ENCODE measurements at places on chromosomes 7 and 10.

- no peak for DNase-seq
These were observed 315.9 kb upstream of the SEMA3A start for GRCh38 chr7:84510505-84510904.

GRCh38 chr7:121302214-121302745 is 26.5 kb upstream of the WNT16 start:
- DNase-seq: no peak

- DNase-seq: no peak
These were observed 768.5 kb downstream of the NXPH1 start for GRCh38 chr7:9201928-9202327.

DNA sequence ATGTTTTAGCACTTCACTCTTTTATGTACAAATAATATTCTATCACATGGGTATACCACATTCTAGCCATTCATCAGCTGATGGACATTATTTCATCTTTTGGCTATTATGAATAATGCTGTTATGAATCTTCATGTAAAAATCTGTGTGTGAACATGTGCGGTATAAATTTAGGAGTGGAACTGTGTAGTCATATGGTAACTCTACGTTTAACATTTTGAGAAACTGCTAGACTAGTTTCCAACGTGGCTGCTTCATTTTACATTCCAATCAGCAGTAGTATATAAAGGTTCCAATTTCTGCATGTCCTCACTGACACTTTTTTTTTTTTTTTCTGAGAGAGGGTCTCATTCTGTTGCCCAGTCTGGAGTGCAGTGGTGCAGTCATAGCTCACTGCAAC is 8.3 kb downstream of the RAMP3 start:
- DNase-seq: no peak

- no peak for DNase-seq
These were observed 262.4 kb downstream of the COBL start for GRCh38 chr7:51054231-51054630.

GRCh38 chr7:51666751-51667150 is 350.1 kb upstream of the COBL start:
- DNase-seq: no peak

GRCh38 chr10:48199580-48200377 is 74.7 kb downstream of the FRMPD2 start:
- DNase-seq: no peak

DNA sequence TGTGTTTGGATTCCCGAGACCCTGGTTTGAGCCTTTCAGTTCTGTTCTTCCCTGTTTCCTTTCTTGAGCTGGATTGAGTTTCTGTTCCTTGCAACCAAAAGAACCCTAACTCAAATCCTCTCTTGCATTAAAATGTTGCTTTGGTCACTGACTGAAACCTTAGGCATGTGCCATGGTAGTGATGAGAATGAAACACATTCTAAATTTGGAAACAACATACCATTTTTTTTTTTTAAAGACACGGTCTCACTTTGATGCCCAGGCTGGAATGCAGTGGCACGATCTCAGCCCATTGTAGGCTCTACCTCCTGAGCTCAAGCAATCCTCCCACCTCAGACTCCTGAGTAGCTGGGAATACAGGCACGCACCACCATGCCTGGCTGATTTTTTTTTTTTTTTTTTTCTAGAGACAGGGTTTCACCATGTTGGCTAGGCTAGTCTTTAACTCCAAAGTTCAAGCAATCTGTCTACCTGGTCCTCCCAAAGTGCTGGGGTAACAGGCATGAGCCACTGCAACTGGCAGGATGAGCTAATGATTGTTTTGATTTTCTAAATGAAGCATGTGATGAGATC is 8.4 kb downstream of the THAP5 start:
- DNase-seq: no peak

- no peak for DNase-seq
These were observed 532.5 kb downstream of the GRM8 start for GRCh38 chr7:126720232-126720631.

DNA sequence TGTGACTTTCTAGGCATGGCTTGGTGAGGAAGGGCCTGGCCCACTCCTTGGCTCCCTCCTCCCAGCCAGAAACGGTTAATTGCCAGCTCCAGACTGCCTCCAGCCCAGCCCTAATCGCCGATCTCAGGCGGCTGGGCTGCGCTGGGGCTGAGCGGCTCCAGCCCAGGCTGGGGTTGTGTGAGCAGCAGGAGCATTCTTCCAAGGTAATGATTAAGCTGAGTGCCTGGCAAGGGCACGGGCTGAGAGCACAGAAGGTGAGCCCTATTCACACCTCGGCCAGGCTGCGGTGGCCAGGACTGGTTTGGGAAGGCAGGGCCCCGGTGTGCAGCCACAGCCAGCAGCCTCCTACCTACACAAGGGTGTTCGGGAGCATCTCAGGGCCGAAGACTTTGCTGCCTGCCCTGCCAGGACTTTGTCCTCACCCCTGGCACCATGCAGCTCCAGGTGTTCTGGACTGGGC is at the start of gene TMEM72:
TSS of gene TMEM72 (plus strand) at position 257 of the 460 bp plus-strand sequence. CDS start at position 433, 176 bp downstream.
- no peak for DNase-seq

DNA sequence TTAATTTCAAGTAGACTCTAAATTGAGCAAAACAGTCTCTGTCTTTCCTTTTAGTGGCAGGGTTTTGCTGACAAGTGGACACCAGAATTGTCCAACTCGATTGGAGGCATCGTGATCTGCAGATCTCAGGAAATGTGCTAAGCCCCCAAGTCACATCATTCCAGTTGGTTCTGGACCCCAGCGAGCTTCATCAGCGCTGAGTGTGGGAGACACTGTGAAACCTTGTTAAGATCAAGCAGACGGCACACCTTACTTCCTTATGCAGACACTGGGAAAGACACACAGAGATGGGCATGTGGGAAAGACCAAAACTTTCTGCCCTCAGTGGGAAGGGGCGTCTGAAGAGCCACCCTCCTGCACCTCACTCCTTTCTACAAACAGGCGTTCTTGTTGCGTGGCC is 440.8 kb downstream of the GLRX3 start:
- no peak for DNase-seq

- DNase-seq: no peak
These were observed 259.5 kb downstream of the PLXDC2 start for GRCh38 chr10:20075713-20076112.

GRCh38 chr10:10503772-10504171 is 513.9 kb upstream of the CELF2 start:
- no peak for DNase-seq

- DNase-seq: no peak
These were observed 9.8 kb upstream of the FZD9 start for GRCh38 chr7:73423519-73424488.

DNA sequence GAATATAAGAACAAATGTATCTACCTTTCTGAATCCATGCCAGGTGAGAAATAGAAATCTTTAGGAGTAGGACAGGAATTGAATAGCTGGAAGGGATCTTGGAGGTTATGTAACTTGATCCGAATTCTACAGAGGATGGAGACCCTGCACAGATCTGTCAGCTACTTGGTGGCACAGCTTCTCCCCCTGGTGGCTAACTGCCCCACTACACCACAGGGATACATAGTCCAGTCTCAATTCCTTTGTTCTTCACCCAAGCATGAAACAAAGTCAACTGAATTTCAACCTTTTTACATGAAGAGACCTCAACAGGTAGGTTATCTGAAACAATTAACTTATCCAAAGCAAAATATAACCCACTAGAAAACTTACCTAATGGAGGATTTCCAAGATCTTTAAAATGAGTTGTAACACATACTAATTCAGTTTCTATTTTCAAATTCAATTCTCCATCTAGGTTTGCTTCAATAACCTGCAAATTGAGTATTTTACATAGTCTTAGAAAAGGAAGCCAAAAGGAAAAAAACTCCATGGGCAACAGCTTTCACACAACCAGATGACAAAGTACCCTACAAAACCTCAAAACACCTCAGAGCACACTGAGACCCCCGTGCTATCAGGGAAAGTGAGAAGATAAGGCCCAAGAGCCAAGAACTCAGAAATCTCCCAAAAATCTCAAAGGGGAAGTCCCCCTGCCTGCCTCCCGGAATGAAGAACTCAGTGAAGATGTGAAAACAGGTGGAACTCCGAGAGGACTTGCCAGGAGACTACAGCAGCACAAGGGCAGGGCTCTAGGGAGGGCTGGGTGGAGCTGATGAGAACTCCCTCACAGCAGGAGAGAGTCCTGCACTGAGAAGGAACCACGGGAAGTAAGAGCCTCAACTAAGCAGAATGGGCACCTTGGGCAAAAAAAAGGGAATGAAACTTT is 10.3 kb downstream of the HUS1 start:
- peak; percentile 70 for DNase-seq

DNA sequence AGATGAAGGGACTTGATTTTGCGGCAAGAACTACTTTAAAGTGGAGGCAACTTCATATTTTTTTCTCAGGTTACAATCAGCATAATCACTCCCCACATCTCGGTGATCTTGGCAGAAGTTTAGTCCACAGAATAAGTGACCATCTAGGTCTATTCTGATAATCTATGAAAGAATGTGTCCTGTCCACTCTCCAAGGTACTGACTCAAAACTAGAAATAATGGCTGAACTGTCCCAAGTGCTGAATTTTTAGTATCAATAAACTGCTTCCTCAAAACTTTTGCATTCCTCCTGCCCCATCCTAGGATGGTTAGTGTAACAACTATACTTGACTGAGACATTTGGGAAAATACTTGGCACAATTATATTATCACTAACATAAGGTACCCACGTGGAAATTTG is 10.9 kb upstream of the CHRM2 start:
- DNase-seq: no peak

GRCh38 chr7:2771274-2771731 is 72.8 kb downstream of the GNA12 start:
- DNase-seq: no peak

DNA sequence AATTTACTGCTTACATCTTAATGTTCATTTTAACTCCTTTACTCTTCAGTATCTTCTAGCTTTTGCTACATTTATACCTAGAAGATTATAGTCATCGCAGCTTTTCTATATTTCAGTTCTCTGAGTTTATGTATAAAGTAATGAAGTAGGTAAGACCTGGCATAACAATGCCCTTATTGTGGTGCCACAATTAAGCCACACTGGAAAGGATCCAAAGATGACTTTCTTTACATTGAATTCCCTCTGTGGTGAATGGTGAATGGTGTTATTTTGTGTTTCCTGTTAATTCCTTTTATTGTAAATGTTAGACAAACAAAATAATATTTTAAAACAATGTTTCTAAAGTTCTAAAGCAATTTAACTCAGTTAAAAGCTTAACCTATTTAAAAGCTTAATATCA is 36.2 kb downstream of the SEMA3D start:
- no peak for DNase-seq

DNA sequence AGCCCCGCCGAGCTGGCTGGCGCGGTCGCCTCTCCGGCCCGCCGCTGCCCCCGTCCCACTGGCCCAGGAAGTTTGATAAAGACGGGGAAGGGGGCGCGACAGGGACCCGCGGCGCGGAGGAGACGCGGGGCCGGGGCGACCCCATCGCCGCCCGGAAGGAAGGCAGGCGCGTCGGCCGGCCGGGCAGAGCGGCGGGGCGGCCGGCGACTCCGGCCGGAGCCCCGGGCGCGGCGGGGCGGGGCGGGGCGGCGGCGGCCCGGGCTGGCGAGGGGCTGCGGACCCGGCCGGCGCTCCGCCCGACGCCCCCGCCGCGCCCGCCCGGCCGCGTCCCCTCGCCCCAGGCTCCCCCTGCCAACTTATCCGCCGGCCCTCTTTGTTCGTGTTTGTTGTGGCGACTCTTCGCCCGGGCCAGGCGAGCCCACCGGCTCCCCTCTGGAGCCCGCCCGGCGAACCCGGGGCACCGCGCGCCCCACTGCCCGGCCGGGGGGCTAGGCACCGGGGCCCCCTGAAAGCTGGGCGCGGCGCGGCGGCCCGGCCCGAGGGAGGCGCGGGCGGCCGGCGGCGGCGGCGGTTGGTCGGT is 571 bp downstream of the KDM7A start:
- DNase-seq: no peak

DNA sequence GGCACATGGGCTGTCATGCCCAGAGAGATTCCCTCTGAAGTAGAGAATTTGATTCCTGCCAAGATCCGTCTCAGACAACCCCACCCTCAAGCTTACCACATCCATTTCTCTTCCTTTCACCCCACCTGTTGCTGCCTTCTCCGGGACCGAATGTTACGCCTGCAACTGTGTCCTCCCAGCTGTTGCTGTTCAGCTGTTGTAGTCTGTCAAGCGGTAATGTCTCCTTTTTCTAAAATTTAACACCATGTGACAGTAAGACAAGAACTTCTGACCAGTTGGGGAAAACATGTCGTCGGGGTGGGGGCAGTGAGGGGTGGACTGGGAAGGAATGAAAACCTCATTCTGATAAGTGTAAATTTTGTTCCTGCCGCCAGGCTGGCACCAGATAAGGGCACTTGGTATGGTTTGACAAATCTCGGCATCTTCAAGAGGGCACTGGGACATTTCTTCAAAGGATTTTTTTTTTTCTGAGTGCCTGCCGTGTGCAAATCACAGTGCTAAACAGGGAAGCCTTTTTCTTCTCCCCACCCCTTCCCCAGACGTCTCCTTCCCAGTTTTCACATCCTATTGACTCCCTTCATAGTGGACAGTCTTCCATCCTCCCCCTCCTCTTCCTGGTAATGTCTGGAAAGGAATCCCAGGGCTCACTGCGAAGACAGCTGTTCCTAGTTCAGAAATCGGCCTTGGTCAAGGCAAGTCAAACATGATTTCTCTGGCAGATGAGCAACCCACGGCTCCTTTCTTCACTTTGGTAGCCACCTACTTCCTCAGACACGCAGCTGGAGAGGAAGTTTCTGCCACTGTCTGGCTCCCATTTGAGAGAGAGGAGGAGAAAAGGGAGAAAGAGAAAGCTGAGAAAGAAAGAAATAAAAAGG is 5.0 kb upstream of the CELF2 start:
- no peak for DNase-seq

DNA sequence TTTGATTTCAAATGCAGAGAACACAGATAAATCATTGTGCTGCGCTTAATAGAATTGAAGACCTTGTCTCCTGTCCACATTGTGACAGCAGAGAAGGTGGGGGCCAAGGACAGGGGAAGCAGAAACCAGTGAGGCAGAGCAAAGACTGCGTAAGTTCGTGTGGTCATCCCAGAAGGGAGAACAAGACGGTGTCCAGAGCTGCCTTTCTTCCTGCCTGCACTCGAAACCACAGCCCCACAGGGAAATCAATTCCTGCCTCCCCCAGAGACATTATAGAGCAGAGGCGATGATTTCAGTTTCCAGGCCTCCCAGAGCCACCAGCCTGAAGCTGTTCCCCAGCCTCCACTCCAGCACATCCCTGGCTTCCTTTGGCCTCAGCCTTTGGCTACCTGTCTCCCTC is 39.7 kb upstream of the UCN3 start:
- no peak for DNase-seq

DNA sequence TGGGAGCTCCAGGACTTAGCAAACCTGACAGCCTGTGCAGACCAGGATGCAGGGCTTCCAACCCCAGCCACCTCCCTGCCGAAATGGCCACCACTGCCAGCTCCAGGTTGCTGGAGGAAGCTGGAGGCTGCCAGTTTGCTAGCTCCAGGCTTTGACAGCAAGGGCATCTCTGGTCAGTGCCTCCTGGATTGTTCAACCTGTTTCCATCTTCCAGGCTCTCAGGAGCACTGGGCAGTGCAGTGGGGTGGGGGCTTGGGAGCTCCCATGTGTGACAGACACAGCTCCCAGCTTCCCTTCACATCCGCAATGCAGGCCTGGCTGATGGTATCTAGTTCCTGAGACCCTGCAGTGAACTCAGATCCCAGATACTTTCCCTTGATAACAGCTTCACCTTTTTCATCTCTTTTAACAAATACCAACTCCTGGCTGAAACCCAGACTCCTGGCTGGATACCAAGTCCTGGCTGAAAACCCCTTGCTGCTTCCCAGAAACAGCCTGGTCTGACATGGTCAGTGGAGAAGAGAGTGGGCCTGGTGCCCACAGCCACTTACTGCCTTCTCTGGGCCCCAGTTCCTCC is 20.8 kb upstream of the RET start:
- no peak for DNase-seq

GRCh38 chr10:106981452-106982075 is 182.9 kb downstream of the SORCS1 start:
- no peak for DNase-seq

- no peak for DNase-seq
These were observed 71.4 kb downstream of the PROSER2 start for GRCh38 chr10:11894381-11895107.

All from iPS DF 6.9 (cell line).